Kidney tubule cell (primary cell): ENCODE measurements at places on chromosomes 7 and 10.

- DNase-seq: peak; percentile 58
Measured at GRCh38 chr10:11685787-11686218, 56.4 kb upstream of the ECHDC3 start.

- no peak for DNase-seq
Measured at GRCh38 chr7:43204081-43204480, 91.6 kb downstream of the HECW1 start.

DNA sequence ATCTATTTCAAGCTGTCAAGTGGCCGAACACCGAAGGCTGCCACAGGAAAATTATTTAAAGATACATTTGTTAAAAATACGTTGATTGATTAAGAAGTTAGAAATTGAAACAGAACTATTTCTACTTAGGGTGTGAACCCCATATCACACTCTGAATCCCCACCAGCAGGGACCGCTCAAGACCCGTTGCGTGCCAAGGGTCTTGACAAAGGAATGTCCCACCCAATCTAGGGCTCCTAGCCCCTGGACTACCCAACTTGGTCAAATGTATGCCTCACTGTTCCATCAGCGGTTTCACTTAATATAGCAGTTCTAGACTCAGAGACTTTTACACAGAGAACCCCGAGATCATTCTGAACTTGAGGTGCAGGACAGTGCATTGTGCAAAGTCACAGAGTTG, 11.6 kb upstream of the PFKFB3 start:
- no peak for DNase-seq

DNA sequence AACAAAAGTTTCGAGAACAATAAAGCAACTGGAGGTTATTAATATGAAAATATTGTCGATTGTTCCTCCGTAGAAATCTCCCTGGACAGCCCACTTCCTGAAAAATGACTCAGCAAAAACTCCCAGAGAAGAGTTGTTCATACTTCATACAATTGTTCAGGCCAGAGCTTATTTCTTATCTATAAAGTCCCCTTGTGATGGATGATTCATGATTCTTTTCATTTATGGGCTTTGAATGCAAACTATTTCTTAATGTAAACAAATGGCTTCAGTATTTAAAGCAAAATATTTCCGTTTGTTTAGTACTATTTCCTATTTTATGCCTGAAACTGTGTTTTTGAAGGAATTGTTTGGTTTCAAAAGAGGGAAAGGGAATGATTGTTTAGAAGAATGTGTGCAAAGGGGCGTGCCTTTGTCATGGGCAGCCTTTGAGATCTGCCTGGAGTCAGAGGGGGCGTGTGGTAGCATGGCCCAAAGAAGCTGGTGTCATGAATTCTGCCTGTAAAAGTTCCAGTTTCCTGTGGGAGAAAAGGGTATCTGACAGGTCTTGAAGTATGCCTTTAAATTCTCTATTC, 26.2 kb upstream of the EXOC6 start:
- peak; percentile 54 for DNase-seq

DNA sequence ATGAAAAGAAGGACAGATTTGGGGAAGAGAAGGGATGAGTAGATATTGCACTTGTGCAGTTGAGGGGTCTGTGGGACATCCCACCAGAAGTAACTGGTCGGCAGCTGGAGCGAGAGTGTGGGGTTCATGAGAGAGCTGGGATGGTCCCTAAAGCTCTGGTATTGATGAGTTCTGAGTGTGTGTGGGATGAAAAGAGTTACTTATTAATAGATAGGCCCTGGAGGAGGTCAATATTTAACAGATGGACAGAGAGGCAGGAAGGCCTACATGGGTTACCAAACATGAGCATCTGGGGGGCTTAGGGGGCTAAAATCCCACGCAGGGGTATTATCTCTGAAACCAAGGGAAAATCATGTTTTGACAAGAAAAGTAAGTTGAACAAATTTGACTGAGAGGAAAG, 95.7 kb upstream of the SFMBT2 start:
- no peak for DNase-seq

- DNase-seq: no peak
Measured at GRCh38 chr10:7397049-7398035, 13.5 kb downstream of the SFMBT2 start.

GRCh38 chr7:123916240-123916724, 8.8 kb upstream of the SPAM1 start:
- DNase-seq: peak; percentile 79

GRCh38 chr7:108010377-108010776, 7.4 kb upstream of the LAMB1 start:
- peak; percentile 78 for DNase-seq

GRCh38 chr10:73134727-73135126, 24.5 kb downstream of the NUDT13 start:
- no peak for DNase-seq

DNA sequence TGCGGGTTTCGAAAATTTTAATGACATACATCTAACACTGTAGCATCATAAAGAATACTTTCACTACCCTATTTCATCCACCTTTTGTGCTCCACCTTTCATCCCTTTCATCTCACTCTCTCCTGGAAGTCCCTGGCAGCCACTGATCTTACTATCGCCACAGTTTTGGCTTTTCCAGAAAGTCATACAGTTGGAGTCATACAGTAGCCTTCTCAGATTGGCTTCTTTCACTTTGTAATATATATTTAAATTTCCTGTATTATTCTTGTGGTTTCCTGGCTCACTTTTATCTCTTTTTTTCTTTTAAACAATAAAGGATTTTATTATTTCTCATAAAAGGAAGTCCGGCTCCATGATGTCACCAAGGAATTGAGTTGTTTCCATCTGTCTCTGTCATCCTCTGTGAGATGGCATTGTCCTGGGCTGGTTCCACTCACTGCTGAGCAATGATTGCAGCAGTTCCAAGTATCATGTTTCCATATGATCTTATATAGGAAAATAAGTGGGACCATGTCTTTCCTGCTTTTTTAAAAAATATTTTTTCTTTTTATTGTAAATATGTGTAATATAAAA, 626.3 kb downstream of the POM121L12 start:
- DNase-seq: no peak

DNA sequence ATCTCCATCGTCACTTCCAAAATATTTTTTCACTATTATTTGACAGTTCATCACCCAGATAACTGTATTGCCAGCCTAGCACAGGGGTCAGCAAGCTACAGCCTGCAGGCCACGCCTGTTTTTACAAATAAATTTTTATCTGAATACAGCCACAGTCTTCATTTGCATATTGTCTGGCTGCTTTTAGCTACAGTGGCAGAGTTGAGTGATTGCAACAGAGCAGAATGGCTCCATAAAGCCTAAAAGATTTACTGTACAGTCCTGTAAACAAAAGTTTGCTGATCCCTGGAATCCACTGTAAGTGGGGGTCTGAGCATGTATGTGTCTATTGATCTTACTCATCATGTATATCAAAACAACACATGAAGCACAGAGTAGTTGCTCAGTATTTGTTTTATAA, 45.9 kb upstream of the GNAI1 start:
- DNase-seq: no peak

DNA sequence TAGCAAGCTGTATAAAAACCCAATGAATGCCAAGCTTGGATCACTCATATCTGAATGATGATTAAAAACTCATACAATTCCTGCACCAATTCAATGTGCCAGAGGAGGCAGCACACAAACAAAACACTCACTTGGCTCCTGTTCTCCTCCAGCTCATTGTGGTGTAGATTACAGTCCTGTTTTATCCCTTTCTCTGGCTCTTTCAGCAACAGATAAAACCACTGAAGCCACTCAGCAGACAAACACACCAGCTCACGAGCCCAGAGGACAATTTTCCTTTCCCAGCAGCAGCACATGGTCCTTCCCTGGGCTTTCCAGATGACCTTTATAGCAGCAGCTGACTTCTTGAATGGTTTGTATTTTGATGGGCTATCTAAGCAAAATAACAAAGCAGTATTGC, 107.3 kb upstream of the STARD3NL start:
- DNase-seq: peak; percentile 4

DNA sequence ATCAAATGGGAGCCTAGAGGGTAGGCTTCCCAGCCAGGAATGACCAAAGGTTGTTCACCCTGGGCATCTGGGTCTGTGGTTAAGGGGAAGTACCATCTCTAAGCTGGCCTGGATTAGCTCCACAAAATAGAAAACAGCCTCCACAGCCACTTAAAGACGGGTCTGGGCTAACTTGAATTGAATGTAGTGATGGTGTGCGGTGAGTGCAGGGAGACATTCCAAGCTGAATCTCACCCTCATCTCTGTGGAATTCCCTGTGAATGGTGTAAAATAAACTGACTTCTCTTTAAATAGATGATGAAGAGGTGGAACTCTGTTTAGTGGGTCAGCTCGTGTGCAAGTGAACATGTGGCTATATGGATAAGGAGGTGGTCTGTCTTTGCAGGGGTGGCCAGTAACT, 251.0 kb downstream of the DYNC1I1 start:
- DNase-seq: no peak

DNA sequence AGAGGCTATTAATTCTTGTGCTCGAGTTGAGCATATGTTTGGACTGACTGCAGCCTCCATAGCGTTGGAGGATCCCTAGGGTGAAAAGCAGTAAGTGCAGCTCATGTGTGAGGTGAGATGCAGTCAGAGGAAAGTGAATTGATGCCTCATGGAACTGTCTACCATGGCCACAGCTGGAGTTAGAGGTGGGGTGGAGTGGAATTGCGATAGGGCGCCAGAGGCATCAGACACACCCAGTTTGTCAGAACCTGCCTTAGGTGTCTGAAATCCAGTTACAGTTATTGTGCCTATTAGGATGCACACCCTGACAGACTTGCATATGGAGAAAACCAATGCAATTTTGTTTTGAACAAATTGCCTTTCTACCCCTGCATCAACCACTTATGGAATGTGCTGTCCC, 39.4 kb downstream of the ERLIN1 start:
- DNase-seq: no peak

DNA sequence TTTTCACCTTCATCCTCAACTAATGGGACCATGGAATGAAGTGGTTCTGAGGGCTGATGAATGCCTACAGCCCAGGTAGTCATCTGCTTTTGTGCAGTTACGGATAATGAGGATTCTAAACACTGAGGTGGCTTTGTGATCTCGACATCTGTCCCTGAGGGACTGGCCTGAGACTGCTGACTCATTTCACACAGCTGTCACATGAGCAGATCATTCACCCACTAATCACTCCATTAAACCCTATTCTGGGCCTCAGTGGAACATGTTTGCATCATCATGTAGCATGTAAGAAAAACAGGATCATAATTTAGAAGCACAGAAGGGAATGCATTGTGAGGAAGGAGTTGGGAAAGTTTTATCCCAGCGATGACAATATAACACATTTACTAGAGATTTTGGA, 79.4 kb upstream of the FEZF1 start:
- peak; percentile 50 for DNase-seq

- no peak for DNase-seq
Measured at GRCh38 chr10:78212786-78213175, 179.1 kb downstream of the RPS24 start.

DNA sequence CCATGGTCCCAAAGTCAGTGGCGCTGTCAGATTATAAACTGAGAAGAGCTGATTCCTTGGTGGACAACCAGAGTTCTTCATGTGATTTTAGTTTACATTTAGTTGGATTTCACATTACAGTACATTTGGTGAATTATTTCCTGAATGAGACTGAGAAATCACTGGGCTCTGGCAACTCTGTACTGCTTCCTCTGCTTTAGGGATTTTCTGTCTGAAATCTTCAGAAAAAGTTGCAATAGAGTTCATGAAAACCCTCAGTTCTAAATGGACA, 242.6 kb downstream of the BICC1 start:
- DNase-seq: no peak

- DNase-seq: no peak
Measured at GRCh38 chr10:104819731-104820130, 178.6 kb downstream of the SORCS3 start.

DNA sequence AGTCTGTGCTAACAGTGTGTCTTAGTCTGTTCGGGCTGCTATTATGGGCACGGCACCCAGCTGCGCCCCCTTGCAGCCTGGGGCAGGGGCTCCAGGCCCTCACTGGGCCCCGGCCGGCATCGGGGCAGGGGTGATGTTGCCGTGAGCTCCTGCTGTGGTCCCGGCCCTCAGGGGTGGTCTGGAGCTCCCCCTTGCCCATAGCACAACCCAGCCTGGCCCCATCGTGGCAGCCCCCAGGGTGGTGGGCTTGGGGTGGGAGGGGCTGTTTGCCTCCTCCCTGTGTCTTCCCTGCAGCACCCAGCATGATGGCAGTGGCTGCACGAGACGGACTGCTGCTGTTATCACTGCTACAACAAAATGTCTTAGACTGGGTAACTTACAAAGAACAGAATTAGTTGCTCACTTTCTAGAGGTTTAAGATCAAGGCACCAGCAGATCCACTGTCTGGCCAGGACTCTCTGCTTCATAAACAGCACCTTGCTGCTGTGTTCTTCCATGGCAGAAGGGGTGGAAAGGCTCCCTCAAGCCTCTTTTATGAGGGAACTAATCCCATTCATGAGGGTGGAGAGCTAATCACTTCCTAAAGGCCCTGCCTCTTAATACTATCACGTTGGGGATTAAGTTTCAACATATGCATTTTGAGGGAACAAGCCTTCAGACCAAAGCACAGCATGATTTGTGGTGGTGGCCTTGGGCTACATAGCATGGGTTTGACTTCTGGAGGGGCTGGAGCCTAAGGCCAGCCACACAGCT, 149.5 kb downstream of the SEC23IP start:
- no peak for DNase-seq

- no peak for DNase-seq
Measured at GRCh38 chr7:125412890-125413665, 483.5 kb upstream of the POT1 start.

DNA sequence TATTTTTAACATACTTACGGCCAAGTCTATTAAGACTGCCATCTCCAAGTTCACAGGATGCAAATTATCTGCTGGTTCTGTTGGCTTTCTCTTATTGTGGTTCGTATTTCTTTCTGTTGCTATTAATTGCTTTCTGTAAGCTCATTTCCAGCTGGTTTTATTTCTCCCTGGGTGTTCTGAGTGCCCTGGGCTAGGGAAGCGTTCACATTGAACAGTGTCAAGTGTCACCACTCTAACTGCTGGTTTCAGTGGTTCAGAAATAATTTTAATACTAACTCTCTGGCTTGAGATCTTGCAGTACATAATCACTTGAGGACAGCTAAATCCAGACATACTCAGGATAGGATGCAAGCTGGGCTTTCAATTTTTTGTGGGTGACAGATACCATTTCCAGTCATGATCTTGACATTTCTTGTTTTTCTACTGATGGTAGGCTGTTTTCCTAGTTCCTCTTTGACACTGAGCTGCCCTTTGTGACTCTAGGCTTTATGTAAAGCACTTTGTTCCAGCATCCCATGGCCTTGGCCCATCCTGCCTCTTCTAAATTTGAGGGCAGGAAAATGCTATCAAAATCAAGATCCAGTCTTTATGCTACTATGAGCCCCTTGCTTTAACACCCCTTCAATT, 117.6 kb downstream of the SNX13 start:
- DNase-seq: no peak

GRCh38 chr7:44775383-44776107, 20.9 kb upstream of the PPIA start:
- no peak for DNase-seq

- DNase-seq: peak; percentile 13
Measured at GRCh38 chr10:102815790-102816549, 21.2 kb downstream of the CYP17A1 start.

GRCh38 chr10:1440897-1441296, 296.4 kb downstream of the ADARB2 start:
- DNase-seq: no peak
